Activated naive CD4-positive, alpha-beta T cell treated with anti-CD3 and anti-CD28 coated beads, Interleukin-2, amount 10 ng/mL, durations not matched to agents 7 days and 5 days (primary cell): ENCODE measurements at places on chromosomes 2 and 18.
A peak's percentile ranks its signal among the peaks of the same experiment; 100 is the strongest.

DNA sequence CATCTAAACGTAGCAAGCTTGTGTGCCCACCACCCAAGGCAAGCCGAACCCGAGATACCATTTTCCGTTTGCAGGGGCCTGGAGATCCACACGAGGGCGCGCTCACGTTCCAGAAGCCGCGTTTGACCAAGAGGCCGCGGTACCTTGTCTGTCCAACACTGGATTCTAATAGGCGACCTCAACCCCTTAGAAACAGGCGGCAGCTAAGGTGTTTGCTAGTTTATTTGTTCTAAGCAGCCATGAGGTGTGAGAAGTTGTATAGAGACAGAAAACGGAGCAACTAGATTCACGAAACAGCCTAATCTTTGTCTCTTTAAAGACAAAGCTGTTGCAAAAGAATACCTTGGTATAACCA, 4.2 kb downstream of the HOXD11 start:
- peaks cover 8% of the 10 kb centered on the region for H3K36me3 ChIP-seq
- peaks cover 4% of the 10 kb centered on the region for H3K4me1 ChIP-seq
- H3K27ac ChIP-seq: peak overlapping the region; percentile 78
- no peak for DNase-seq

- H3K4me3 ChIP-seq: no peak overlapping the region
- no peak for DNase-seq
- peaks cover 19% of the 10 kb centered on the region for H3K27me3 ChIP-seq
- no peak overlapping the region for H3K27ac ChIP-seq
- H3K36me3 ChIP-seq: no peaks in the 10 kb centered on the region
- H3K4me1 ChIP-seq: no peaks in the 10 kb centered on the region
These were observed 237.6 kb upstream of the HDAC4 start for GRCh38 chr2:239638376-239638775.

DNA sequence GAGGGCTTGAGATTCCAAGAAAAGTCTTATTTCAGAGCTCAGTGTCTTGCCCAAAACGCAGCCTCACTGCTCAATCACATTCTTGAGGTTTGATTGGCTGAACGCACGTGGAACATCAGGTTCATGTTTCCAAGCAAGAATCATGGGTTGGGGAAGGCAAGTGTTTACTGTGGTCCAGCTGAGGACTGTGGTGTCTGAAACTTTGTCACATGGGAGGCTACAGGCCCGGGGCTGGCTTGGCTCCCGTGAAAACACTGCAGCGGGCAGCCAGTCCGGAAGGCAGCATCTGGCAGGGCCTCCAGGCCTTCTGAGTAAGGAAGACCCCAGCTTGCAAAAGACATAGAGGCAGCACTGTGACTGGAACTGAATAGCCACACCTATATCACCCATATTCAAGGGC, 84.7 kb downstream of the POLR1A start:
- DNase-seq: peak; percentile 13
- H3K4me3 ChIP-seq: no peak overlapping the region
- H3K27me3 ChIP-seq: no peaks in the 10 kb centered on the region
- peaks cover 17% of the 10 kb centered on the region for H3K36me3 ChIP-seq
- H3K27ac ChIP-seq: no peak overlapping the region

GRCh38 chr2:238950551-238950950, 102.7 kb downstream of the TWIST2 start:
- no peak for DNase-seq
- H3K4me1 ChIP-seq: peaks cover 15% of the 10 kb centered on the region
- H3K27me3 ChIP-seq: peaks cover 31% of the 10 kb centered on the region
- H3K27ac ChIP-seq: no peak overlapping the region
- H3K4me3 ChIP-seq: no peak overlapping the region
- H3K36me3 ChIP-seq: no peaks in the 10 kb centered on the region

DNA sequence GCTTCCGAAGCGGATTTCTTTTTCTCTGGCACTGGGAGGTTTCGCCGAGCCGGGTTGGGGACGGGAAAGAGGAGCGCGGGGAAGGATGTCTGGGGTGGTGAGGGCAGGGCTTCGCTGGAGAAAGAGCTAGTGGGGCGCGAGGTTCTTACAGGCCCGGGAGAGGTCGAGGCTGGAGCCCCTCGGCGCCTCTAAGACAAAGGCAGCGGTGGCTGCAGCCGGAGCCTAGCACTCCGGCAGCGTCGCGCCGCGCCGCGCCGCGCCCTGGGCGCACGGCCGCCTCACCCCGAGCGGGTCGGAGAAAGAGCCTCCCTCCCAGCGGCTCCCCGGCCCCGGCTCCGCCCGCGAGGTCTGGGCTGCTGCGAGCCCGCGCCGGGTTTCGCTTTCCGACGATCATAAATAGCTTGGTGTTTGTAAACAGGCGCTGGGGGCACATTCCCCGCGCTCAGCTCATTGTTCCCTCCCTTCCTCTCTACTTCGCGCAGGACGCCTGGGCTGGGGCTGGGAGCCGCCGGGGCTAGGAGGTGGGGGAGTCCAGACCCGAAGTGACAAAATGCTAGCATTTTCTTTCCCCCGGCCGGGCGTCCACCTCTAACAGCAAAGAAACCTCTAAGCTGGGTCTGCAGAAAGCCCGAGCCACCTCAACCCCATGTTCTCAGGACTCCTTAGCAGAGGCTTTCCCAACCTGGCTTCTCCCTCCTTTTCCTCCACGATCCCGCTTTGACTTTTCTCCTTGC, 813 bp upstream of the MEIS1 start:
- H3K36me3 ChIP-seq: peaks cover 5% of the 10 kb centered on the region
- peak overlapping the region; percentile 74 for H3K4me3 ChIP-seq
- H3K27ac ChIP-seq: peak overlapping the region; percentile 24
- H3K27me3 ChIP-seq: peaks cover 87% of the 10 kb centered on the region
- H3K4me1 ChIP-seq: peaks cover 25% of the 10 kb centered on the region
- peak; percentile 44 for DNase-seq

GRCh38 chr2:10575609-10576280, 114.0 kb downstream of the NOL10 start:
- peaks cover 56% of the 10 kb centered on the region for H3K36me3 ChIP-seq
- no peak for DNase-seq
- H3K4me3 ChIP-seq: no peak overlapping the region

GRCh38 chr2:139281124-139281523, 500.9 kb upstream of the NXPH2 start:
- no peak overlapping the region for H3K4me3 ChIP-seq
- H3K4me1 ChIP-seq: no peaks in the 10 kb centered on the region
- no peaks in the 10 kb centered on the region for H3K36me3 ChIP-seq
- no peak overlapping the region for H3K27ac ChIP-seq

GRCh38 chr2:64749446-64749845, 95.7 kb upstream of the SERTAD2 start:
- peaks cover 3% of the 10 kb centered on the region for H3K27me3 ChIP-seq
- no peaks in the 10 kb centered on the region for H3K36me3 ChIP-seq
- H3K4me3 ChIP-seq: peak overlapping the region; percentile 82
- no peak for DNase-seq
- peaks cover 26% of the 10 kb centered on the region for H3K4me1 ChIP-seq

- peaks cover 2% of the 10 kb centered on the region for H3K36me3 ChIP-seq
- DNase-seq: no peak
- peak overlapping the region; percentile 55 for H3K27ac ChIP-seq
These were observed 663.3 kb upstream of the ACVR2A start for GRCh38 chr2:147181351-147182029.

GRCh38 chr2:47056374-47056773, 98.7 kb downstream of the STPG4 start:
- H3K27ac ChIP-seq: peak overlapping the region; percentile 28
- H3K4me3 ChIP-seq: no peak overlapping the region
- peaks cover 22% of the 10 kb centered on the region for H3K4me1 ChIP-seq
- no peak for DNase-seq
- no peaks in the 10 kb centered on the region for H3K27me3 ChIP-seq

DNA sequence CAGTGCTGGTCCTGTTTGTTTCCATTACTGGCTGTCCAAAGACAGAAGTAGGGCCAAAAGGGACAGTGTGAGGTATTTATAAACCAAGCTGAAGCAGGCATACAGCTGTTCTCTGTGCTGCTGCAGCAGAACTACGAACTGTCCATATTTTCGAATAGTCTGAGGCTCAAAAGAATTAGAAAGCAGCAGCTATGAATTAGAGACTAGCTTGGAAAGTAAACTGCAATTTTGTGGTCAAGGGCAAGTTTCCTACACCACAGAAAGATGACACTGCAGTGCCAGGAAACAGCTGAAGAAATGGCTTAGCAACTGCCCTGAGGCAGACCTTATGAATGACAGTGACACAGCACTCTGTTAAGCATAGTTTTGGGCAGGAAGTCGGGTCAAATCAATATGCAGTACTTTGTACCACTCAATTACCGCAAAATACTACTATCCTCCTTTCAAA, 125.3 kb downstream of the TMEM131 start:
- no peaks in the 10 kb centered on the region for H3K27me3 ChIP-seq
- H3K4me3 ChIP-seq: no peak overlapping the region
- peak overlapping the region; percentile 3 for H3K27ac ChIP-seq
- peaks cover 32% of the 10 kb centered on the region for H3K4me1 ChIP-seq
- peak; percentile 69 for DNase-seq
- peaks cover 2% of the 10 kb centered on the region for H3K36me3 ChIP-seq

GRCh38 chr2:164667566-164667965, 46.3 kb upstream of the GRB14 start:
- H3K36me3 ChIP-seq: no peaks in the 10 kb centered on the region
- no peaks in the 10 kb centered on the region for H3K4me1 ChIP-seq
- H3K27me3 ChIP-seq: no peaks in the 10 kb centered on the region
- no peak overlapping the region for H3K4me3 ChIP-seq
- no peak overlapping the region for H3K27ac ChIP-seq
